NCI-H774 (cell line): ENCODE measurements at places on chromosomes 3 and 15.

- DNase-seq = no peak
These were observed 12.5 kb downstream of the OXNAD1 start for GRCh38 chr3:16277471-16277870.

DNA sequence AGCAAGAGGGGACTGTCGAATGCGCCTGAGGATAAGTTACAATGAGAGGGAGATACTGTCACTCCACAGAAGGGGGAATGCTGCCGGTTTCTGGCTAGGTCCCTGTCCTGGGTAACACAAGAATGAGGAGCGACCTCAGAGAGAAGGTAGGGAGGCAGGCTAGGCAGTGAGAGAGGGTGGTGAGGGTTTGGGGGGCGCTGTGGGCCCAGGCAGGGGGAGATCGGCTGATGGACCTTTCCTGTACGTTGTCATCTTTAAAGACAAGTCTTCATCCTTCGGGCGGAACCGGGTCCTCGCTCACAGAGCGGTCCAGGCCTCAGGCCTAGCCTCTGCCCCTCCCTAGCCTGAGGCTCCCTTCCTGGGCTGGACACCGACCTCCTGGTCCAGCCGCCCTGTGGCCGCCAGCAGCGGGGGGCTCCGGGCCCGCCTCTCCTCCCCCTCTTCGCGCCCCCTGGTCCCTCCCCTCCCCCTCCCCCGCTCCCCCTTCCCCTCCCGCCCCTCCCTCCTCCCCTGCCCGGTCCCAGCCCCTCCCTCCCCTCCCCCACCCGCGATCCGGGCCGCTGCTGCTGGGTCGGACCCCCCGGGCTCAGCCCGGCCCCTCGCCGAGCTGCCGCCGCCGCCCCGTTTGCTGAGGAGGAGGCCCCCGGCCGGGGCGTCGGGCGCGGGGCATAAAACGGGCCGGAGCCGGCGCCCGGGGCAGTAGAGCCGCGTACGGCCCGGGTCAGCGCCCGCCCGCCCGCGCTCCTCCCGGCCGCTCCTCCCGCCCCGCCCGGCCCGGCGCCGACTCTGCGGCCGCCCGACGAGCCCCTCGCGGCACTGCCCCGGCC, at the start of gene CHRD:
Gene CHRD (plus strand): TSS at position 697 of the 827 bp plus-strand sequence. CDS start 265 bp downstream, outside the sequence.
- DNase-seq = no peak

DNA sequence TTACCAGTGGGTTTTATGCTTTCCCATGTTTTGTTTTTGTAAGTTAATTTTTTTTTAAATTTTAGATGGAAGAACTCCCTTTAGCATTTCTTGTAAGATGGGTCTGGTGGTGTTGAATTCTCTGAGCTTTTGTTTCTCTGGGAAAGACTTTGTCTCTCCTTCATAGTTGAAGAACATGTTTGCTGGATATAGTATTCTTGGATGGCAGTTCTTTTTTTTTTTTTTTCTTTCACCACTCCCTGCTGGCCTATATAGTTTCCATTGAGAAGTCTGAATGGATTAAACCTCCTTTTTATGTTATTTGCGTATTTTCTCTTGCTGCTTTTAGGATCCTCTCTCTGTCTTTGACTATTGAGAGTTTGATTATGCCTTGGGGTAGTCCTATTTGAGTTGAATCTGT, 18.1 kb downstream of the STXBP5L start:
- DNase-seq = no peak

DNA sequence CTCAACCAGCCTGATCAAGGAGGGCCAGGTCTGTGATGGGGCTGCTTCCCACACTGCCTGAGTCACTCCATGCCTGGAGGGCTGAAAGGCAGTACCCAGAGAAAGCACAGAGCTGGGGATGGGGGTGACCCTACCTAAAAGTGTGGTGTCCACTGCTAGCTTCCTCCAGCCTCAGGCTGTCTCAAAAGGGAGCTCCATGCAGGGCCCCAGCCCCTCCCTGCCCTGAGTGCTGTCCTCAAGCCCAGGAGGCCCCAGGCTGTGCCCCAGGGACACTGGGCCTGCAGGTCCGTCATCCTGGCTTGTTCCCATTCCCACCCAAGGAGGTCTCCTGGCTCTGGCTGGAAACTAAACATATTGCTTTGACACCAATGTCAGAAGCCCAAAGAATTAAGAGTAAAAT, 56.8 kb downstream of the ZNF445 start:
- no peak for DNase-seq

- DNase-seq = no peak
These were observed 10.9 kb downstream of the RMDN3 start for GRCh38 chr15:40743921-40744814.

GRCh38 chr3:155326244-155326643, 32.8 kb upstream of the STRIT1 start:
- DNase-seq = no peak

DNA sequence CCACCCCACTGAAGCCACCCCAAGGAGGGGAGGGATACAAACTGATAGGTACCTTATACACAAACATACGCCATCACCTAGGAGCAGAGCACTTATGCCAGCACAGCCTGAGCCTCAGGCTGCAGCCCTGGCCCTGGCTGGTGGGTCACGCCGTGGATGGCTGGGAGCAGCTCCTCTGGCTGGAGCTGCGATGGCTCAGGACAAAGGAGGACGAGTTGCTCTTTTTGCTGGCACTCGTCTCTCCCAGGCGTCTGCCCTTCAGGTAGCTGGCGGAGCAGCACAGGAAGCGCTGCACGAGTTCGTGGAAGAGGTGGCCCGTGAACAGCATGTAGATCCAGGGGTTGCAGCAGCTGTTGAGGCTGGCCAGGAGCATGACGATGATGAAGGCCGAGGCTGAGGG, 16.6 kb downstream of the OXTR start:
- DNase-seq = no peak

- DNase-seq = peak; percentile 10
These were observed 24.2 kb upstream of the ERICH6 start for GRCh38 chr3:150727653-150728502.

- DNase-seq = no peak
These were observed 31.8 kb downstream of the EPHB3 start for GRCh38 chr3:184593220-184593927.

DNA sequence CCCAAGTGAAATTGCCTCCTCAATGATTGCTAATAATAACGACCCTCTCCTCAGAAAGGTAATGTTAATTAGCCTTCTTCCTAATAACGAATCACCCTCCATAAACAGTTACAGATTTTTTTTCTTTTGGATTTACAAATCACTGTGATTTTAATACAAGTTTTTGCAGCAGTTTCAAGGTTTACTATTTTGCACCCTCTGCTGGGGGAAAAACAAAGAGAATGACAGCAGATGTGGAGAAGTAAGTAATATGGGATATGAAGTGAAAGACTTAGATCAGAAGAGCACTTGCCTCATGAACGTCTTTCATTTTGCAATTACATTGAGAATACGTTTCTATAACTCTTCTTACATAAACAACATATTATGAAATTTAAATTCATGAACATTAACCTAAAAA, 16.1 kb upstream of the CNTN3 start:
- DNase-seq = no peak

DNA sequence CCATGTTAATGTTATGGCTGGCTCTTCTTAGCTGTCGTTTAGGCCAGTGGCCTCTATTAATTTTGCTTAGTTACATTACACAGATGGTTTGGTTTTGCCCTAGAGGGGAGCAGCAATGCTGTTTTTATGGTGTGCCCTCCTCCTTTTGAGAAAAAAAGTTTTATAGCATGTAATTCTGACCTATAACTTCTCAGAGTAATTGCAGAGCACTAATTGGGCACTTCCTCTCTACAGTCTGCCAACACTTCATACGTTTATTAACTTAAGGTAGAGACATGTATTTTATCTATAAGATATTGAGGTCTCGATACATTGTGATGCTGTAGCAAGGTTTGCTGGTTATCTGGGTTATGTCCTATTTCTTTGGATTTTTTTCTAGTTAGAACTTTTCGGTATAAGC, 12.2 kb downstream of the SLC25A26 start:
- no peak for DNase-seq

DNA sequence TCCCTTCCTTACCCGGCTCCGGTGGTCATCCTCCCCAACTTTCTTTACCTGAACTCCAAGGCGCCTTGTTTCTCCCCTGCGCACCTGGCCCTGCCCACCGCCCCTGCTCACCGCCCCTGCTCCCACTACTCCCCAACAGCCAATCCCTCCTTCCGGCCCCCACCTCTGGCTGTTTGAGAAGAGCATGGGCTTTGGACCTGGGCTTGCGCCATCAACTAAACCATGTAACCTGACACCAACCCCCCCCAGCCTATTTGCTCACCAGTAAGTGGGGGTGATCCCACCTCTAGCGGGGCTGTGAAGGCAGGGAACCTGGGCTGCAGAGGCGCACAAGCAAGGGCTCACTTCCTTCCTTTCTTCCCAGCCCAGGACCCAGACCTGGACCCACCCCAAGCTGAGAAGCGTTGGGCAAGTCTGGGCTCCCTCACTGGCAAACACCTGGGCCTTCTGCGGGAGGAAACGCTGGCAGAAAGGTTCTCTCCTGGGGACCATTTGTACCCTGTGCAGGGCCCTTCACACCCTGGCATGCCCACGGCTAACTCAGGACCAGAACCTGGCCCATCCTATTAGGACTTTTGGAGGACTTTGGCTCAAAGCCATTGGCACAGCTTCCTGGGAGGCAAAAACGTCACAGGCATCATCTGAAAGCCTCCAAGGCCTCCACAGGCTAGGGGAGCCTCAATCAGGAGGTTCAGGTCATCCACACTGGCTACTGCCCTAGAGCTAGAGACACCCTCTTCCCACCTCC, at the start of gene PLXNB1:
Gene PLXNB1 (minus strand): TSS at position 127 of the 748 bp plus-strand sequence. CDS start 5,475 bp downstream, outside the sequence.
- DNase-seq = peak; percentile 23

GRCh38 chr15:83380682-83381081, 66.5 kb upstream of the SH3GL3 start:
- DNase-seq = no peak

DNA sequence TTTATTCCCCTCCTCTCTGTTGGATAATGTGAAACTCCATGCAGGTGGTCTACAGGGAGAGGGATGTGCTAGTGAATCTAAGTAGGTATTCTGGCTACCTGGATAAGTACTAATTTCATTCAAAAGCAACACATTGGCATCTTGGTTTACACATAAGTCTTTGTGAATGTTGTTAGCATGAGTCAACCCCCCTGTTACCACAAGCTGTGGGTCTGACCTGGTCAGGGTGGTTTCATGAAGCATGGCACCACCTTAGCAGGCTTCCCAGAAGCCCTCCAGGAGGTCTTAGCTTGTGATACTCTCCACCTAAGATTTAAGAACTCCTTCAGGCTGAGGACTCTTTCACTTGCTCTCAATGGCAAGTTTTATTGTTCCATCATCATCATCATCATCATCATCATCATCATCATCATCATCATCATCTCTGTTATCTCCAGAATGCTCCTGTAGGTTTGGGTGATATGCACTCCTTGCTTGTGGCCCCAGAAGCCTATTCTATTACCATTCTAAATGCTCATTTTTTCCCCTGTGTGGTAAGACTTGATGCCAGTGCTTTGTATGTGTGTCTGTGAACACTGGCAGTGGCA, 62.8 kb downstream of the EPHB1 start:
- no peak for DNase-seq

GRCh38 chr15:95996494-95996893, 334.0 kb upstream of the NR2F2 start:
- no peak for DNase-seq

DNA sequence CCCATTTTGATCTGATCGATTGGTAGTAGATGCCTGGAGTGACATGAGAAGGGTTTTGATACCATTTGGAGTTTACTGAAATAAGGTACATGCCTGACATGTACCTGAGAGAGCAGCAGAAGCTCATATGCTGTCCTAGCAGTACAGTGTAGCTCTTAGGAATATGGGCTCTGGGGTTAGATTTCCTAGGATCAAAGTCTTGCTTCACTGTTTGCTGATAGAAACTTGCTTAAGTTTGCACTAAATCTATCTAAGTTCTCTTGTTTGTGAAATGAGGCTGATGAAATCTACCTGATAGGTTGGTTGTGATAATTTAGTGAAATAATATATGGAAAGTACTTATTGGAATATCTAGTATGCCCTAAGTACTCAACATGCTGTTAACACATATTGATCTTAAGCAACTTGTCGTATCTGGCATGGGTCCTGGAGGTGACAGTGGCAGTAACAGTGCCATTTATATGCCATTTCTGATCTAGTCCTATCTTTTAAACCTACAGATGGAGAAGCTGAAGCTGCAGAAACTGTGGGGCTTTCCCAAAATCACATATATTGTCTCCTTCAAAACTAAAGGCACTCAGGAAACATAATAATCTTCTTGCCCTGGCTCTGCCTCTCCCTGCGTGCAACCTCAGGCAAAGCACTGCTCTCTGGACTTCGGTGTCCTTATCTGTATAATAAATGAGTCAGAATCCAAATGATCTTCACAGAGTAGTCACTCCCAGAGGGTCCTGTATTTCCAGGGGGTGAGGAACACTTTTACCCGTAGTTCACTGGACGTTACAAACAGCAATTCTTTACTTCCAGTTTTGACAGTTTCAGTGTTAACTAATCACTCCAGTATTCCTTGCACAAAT, 223.6 kb upstream of the SETMAR start:
- DNase-seq = no peak

DNA sequence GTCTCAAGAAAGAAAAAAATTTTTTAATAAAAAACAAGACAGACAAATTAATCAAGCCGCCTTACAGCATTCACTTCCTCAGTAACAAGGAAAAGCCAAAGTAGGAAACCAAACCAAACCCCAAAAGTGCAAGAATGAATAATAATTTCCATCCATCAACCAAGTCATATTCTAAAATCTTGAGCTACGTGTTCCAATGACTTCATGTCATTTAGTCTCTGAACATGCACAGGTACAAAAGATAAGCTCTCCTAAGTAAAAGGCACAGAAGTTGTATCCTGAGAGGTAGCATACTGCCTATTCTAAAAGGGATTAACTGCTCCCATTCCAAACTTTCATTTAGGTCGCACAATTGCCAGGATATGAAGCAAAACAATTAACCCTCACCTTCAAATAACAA, 29.7 kb downstream of the SLC4A7 start:
- no peak for DNase-seq

- DNase-seq = no peak
These were observed 49.1 kb downstream of the SEMA6D start for GRCh38 chr15:47766406-47766805.
